ENCODE measurements at places on chromosomes 4 and X.

DNA sequence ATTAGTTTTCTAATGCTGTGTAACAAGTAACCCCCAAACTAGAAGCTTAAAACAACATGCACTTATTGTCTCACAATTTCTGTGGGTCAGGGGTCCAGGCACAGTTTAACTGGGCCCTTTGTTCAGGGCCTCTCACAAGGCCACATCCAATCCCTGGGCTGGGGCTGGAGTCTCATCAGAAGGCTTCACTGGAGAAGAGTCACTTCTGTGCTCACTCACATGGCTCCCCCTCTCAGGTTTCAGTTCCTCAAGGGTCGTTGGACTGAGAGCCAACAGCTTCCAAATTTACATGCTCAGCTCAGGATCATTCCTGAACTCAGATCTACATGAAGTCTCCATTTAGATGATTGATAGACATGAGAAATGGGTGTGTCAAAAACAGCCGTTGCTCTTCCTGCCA is 77.1 kb downstream of the EVC start:
- DNase-seq, result no peak

GRCh38 chr4:158530898-158531297 is 9.2 kb downstream of the RXFP1 start:
- no peak for DNase-seq

- no peak for DNase-seq
These were observed 69.5 kb downstream of the PARM1 start for GRCh38 chr4:75002381-75002780.

- no peak for DNase-seq
These were observed 128.4 kb downstream of the REELD1 start for GRCh38 chr4:146342600-146343192.

GRCh38 chr4:15706646-15707362 is 3.9 kb downstream of the BST1 start:
- DNase-seq, result no peak

DNA sequence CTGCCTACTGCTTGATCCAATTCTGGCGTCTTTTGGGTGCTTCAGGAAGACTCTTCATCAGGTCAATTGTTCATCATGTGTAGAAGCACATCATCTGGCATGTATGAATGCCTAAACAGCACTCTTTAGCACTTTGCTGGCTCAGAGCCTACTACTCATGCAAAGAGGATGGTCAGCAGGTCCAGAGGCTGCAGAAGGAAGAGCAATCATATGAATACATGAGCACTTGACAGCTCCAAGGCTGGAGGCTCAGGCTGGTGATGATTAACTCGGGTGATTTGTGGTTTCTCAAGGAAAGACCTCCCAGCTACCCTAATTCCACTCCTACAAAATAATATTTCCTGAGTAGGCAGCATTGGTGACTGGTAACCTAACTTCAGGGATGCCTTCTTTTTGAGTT is 103.8 kb upstream of the CXCL13 start:
- DNase-seq, result no peak

DNA sequence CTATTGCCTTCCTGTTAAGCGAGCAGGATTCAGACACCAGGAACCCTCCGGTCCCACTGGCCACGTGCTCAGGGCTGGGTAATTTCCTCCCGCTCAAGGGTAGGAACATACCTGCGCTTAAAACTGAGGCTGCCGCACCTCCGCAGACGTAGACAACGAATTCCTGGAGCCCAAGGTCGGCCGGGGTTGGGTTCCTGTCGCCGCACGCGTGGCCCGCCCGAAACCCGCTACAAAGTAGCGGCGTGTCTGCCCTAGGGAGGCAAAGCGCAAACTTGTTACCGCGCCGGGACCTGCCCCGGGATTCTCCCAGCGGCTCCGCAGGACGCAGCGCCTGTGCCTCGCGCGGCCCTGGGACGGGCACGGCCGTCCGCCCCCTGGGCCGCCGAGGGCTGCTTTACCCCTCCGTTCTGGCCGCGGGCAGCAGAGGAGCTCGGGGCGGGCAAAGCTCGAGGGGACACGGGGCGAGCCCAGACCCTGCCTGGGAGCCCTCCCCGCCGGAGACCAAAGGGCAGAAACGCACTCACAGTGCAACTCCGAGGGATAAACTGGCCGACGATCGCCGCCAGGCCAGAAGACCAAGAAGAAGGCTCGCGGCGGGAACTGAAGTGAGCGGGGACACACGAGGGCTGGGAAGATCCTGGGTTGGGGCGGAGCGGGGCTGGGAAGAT is at the start of gene ERVMER34-1:
ERVMER34-1 (minus strand) TSS at position 607 of the 668 bp plus-strand sequence. CDS start 5,905 bp downstream, outside the sequence.
- DNase-seq, result peak; percentile 63

- DNase-seq, result no peak
These were observed 722.6 kb downstream of the ADGRL3 start for GRCh38 chr4:61922766-61923165.

GRCh38 chr4:27684610-27685011 is 824.0 kb downstream of the STIM2 start:
- no peak for DNase-seq

DNA sequence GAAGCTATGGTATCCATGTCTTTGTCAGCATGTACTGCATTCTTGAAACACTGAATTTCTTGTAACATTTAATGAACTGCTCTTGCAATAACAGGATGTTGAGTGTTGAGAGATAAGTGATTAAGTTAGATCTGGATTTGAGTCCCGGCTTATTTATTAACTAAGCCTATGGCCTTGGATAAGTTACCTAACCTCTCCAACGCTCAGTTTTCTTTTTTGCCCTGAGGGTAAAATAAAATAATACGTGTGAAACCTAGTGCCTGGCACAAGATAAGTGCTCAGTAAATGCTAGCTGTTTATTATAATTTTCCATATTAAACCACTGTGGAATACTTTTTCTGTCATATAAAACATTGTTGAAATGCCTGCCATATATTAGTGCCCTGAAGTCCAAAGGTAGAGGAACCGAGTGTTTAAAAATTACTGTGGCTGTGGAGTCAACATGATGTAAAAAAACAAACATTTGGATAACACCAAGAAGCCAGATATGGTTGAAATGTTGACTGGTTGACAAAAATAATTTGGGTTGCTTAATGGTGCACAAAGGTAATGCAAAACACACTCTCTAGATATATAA is 58.6 kb upstream of the ALB start:
- DNase-seq, result no peak

GRCh38 chrX:155880586-155881157 is 473 bp upstream of the VAMP7 start:
- DNase-seq, result no peak

DNA sequence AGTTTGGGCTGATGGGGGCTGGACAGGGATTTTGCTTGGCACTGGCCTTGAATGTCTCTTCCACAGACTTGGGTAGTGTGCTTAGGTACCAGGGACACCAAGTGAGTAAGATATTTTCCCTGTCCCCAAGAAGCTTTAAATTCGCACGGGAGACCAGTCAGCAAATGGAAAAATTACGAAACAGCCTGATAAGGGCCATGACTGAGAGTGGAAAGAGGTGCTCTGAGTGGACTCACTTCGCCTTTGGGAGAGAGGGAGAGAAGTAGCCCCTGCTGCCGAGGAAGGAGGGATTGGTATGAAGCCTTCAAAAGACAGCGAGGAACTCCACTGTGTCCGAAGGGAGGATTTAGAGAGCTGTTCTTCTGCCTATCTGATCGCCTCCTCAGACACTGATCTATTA is 2.6 kb downstream of the LSM6 start:
- no peak for DNase-seq

- no peak for DNase-seq
These were observed 478.5 kb upstream of the PCDH10 start for GRCh38 chr4:132670557-132670956.

GRCh38 chr4:24645765-24646550 is 61.6 kb upstream of the DHX15 start:
- no peak for DNase-seq

GRCh38 chrX:86021652-86022289 is 25.6 kb downstream of the CHM start:
- no peak for DNase-seq

GRCh38 chr4:184506527-184507121 is 32.3 kb upstream of the IRF2 start:
- no peak for DNase-seq

GRCh38 chrX:136616987-136617685 is 30.8 kb upstream of the CD40LG start:
- DNase-seq, result peak; percentile 64

DNA sequence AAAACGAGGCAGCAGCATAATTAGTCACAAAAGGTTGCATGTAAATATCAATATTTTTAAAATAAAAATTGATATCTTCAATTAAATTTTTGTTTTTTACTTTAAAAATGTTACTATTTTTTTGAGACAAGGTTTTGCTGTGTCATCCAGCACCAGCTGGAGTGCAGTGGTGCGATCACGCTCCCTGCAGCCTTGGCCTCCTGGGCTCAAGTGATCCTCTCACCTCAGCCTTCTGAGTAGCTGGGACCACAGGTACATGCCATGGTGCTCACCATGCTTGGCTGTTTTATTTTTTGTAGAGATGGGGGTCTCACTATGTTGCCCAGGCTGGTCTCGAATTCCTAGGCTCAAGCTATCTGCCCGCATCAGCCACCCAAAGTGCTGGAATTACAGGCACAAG is 96.8 kb upstream of the FRAS1 start:
- no peak for DNase-seq

- no peak for DNase-seq
These were observed 400 bp upstream of the PAQR3 start for GRCh38 chr4:78939667-78940008.

DNA sequence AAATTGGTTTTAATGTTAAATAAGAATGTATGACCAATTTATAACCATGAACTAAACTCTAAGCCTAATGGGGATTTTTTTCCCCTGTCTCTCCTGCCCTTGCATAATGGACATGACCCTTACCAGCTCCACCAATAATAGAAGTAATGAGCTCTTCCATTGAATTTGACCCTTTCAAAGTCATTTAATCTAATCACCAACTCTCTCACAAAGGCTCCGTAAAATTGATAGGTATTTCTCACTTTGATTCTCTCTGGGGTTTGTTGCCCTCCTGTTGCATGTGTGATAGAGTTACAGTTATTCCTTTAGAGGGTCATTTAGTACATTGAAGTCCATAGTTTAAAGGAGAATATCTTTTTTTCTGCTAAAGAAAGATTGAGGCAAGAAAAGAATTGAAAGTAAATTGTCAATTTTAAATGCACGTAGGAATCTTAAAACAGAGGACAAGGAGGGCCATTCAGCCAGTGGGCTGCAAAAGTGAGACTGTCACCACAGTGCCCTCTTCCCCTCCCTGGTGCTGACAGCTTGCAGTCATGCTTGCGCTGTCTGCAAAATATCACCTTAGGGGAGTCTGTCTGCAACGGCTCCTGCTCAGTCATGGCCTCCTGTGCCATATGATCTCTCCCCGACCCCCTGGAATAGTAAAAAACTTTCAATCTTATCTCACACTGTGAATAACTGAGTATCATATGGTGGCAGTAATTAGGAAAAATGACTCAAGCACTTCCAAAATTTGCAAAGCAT is 307.5 kb upstream of the GNPDA2 start:
- no peak for DNase-seq

GRCh38 chrX:6184900-6185515 is 43.7 kb downstream of the NLGN4X start:
- DNase-seq, result no peak

DNA sequence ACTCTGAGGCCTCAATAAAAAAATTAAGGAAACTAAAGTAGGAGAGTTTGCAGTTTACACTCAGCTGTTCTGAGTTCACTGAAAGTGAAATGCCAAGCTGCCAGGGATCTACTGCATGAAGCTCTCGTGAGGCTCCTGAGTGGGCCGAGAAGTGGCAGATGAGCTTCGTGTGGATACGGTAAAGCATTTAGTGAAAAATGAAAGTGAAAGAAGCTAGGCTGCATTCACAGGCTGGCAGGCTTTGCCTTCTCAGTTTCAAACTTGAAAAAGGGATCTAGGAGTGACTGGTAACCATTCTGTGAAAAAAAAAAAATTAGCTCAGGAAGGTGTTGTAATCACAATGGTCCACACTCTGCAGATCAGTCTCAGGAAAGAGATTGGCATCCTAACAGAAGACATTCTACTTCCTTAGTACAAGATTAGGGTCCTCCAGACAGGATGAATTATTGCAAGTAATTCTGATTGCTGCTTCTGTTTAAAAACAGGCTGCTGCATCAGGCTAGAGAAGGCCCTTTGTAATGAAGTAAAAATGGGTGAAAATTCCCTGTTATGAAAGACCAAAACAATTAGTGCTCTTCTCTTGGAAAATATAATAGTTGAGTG is 679.9 kb downstream of the RPA4 start:
- DNase-seq, result peak; percentile 70

DNA sequence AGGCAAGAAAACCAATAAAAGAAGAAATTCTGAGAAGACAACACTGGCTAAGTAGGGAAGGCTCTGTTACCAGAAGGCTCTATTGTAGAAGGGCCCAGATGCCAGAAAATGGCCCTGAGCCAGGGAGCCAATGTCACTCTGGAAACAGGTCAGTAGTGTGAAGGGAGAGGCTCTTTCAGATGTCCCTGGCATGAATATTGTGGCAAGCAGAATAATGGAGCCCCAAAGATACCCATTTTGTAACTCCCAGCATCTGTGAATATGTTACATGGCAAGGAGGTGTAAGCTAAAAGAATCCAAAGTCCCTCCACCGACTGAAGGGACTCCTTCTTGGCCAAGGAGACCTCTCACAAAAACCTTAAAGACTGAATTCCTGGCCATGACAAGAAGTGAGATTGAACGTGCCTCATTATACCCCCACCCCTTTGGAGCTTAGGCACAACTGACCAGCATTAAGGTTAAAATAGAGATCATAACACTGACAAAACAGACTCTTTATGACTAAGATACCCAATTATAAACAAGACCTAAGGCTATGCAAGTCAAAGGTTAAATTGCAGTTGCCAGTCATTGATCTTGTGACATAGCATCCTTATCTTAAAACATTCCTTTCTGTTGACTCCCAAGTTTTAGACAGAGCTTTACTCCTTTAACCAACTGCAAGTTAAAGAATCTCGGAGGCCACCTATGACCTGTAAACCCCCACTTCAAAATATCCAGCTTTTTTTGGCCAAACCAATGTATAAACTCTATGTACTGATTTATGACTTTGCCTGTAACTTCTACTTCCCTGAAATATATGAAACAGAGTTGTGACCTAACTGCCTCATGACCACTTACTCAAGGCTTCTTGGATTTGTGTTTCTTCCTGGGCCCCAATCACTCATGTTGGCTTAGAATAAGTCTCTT is 42.2 kb upstream of the SMIM10 start:
- no peak for DNase-seq

GRCh38 chr4:189088780-189089179 is 851.9 kb upstream of the FRG1 start:
- DNase-seq, result no peak

DNA sequence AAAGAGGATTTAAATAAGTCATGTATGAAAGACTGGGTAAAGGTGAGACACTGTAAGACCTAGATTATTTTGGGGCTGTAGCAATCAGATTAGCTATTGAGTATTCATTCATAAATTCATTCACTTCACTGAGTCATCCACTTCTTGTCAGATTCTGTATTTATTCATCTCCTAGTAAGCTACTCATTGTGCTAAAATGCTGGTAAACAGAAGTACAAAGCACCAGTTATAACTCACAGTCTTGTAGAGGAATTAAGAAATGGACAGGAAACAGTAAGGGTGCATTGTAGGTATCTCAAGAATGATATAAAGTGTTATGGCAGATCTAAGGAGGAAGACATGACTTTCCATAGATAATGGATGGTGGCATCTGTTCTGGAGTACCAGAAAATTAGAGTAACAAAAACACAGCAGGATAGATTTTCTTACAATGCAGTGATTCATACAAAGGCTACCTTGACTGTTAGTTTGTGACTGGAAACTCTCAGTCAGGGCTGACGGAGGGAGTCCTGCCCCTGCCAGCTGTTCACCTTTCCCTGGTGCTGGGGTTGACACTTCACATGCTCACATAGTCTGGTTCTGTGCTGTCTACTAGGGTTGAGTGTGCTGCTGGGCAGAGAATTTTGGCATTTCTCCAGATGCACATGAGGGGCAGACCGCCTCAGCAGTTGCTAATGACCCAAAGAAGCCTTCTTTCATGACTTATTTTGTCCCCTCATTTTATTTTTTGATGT is 26.5 kb upstream of the HAND2 start:
- no peak for DNase-seq

Measured in activated effector memory CD4-positive, alpha-beta T cell treated with anti-CD3 and anti-CD28 coated beads, Interleukin-2, amount 50 U/mL, for 16 hours (primary cell).